ENCODE measurements at places on chromosomes 1 and 21.

GRCh38 chr1:203492748-203493130 is 1.2 kb upstream of the OPTC start:
- DNase-seq: no peak

DNA sequence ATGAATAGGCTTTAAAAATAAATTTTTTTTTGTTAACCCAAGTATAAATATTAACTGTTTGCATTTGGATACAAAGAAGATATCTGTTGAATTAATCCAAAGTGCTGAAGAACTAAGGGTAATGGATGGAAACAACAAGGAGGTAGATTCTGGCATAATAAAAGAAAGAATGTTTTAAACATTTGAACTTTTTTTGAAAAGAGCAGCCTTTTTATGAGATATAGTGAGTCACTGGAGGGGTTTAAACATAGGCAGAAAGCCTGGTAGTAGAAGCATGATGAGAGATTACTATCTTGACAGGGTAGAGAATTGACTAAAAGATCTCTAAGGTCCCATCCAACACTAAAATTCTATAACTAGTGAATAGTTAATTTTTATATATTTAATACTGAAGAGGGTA is 2.7 kb downstream of the MIER1 start:
- no peak for DNase-seq

DNA sequence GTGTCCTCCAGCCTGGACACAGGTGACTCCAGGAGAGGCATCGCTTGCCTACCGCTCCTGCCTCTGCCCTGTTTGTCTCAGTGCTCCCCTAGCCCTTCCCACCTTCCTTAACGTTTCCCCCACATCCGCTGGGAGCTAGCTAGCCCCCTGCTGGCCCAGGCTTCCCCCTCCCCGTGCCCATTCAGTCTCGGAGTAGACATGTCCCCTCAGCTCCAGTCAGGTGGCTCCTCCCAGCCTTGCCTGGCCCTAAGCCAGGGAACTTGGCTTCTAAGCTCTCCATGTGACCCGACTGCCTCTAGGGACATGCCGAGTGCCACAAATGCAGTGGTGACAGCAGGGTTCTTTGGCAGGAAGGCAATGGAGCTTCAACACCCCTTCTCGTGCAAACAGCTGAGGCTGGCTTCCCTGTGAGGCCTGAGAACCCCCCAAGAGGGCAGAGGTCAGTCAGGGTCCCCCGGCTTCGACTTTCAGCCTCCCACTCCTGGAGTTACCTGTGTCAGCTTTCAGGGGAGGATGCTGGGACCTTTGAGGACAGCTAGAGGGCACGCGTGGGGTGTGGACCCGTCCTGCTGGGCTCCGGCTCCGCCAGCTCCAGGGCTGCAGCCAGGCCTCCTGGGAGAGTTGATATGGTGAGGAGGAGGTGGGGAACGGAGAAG is 16.2 kb downstream of the DRAXIN start:
- DNase-seq: no peak

DNA sequence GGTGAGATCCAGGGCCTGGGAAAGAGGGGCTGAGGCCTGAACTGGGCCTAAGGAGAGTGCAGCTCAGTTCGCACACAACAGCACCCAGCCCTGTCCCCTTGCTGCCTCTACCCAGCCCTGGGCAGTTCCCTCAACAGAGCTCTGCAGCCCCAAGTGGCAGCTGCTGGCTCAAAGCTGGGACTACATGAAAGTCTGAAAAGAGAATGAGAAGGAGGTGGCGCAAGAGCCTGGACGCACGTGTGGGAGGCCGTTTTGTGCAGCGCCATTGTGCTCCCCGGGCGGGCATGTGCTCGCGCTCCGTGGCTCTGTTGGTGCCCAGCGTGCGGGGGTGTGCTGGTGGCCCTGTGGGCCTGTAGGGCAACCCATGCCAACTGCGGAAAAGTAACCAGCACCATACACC is 10.3 kb downstream of the GPR37L1 start:
- no peak for DNase-seq

DNA sequence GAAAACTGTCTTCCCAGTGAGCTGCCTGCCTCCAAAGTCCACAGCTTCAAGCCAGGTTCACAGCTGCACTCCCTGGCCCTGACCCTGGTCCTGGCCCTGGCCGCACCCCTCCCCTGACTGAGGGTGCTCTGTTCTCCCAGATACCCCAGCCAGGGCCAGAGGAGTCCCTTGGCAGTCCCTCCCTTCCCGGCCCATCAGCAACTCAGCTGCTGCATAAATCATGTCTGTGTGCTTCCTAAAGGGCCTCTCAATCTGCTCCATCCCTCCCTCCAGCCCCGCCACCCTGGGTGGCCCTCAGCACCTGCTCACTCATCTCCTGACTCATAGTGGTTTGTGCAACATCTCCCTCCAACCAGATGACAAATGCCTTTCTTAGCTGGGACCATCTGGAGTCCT is 24.8 kb upstream of the C1orf174 start:
- DNase-seq: no peak

DNA sequence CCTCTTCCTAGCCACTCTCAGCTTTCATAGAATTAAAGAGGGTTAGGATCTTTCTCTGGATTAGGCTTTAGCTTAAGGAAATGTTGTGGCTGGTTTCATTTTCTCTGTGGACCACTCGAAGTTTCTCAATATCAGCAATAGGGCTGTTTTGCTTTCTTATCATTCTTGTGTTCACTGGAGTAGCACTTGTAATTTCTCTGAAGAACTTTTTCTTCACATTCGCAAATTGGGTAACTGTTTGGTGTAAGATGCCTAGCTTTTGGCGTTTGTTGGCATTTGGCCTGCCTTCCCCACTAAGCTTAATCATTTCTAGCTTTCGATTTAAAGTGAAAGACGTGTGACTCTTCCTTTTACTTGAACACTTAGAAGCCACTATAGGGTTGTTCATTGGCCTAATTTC is 210.8 kb upstream of the PROX1 start:
- DNase-seq: no peak

- DNase-seq: no peak
Measured at GRCh38 chr1:81578867-81579266, 221.9 kb upstream of the ADGRL2 start.

DNA sequence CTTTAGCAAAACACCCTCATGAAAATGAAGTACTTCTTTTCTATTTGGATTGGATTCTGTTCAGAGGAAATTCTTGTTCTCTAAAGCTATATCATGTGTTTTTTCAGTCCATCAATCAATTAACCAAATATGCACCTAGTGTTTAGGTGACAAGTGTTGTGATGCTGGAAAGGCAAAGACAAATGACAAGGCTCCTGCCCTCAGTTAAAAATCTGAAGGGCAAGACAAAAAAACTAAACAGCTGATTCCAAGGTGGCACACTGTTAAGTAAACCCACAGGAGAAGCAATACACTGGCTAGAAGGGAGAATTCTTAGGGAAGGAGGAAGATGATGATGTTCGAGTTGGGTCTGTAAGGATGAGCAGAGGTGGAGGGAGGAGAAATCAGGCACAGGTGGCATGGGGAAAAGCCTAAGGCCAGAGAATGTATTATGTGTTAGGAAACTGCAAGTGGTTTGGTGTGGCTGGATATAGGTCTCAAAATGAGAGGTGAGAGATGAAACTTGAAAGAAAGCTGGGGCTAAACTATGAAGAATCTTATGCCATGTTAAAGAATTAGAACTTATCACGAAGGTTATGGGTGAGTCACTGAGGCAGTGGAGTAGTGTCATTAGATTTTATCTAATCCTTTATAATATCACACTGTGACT is 51.8 kb upstream of the GFI1 start:
- DNase-seq: no peak

- no peak for DNase-seq
Measured at GRCh38 chr21:46096596-46097335, 1.1 kb upstream of the COL6A2 start.

All from stimulated activated CD4-positive, alpha-beta T cell treated with anti-CD3 and anti-CD28 coated beads, TNF-alpha, amount 100 ng/mL, for 4 hours (primary cell).